ENCODE measurements at places on chromosomes 7 and 10.

GRCh38 chr10:5943536-5943935, 33.8 kb downstream of the IL15RA start:
- DNase-seq = no peak

DNA sequence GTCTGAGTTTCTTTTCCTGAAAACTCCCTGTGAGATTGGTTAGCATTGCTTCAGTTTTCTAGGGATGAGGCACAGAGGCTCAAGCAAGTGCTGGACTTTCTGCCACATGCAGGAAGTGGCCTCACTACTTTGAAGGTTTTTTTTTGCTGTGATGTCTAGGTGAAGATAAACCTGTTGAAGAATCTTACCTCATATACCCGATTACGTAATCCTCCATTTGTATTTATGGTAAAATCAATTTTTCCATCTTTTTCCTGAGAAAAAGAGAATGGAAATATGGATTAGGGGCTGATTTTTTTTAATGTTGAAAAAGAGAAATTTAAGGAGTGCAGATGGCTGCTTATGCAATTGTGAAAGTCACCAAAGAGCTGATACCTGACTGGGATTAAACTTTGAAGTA, 23.4 kb downstream of the CBLL1 start:
- no peak for DNase-seq

GRCh38 chr10:103671126-103671895, 177.8 kb downstream of the NEURL1 start:
- no peak for DNase-seq

- DNase-seq = no peak
These were observed 198.4 kb upstream of the KIAA1217 start for GRCh38 chr10:24010436-24010970.

DNA sequence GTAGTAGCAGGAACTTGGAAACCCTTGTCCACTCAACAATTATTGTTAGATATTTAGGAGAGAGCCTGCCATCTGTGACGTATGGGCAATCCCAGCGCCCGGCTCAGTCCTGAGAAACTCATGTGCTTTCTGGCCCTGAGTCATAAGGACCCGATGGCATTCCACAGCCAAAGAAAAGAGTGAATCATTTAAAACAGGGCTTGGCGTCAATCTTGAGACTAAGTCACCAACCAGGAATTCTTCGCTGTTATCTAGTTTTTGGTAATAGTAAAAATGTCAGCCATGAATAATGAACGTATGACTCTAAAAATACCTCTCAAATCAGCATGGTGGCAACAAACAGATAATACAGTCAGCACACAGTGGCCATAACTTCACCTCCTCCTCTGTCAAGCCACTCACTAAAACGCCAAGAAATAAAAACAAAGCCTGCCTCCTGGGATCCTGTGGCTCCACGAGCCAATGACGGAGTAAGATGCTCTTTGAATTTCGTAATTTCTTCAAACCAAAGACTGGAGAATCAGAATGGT, 140.8 kb downstream of the ADAM12 start:
- no peak for DNase-seq

DNA sequence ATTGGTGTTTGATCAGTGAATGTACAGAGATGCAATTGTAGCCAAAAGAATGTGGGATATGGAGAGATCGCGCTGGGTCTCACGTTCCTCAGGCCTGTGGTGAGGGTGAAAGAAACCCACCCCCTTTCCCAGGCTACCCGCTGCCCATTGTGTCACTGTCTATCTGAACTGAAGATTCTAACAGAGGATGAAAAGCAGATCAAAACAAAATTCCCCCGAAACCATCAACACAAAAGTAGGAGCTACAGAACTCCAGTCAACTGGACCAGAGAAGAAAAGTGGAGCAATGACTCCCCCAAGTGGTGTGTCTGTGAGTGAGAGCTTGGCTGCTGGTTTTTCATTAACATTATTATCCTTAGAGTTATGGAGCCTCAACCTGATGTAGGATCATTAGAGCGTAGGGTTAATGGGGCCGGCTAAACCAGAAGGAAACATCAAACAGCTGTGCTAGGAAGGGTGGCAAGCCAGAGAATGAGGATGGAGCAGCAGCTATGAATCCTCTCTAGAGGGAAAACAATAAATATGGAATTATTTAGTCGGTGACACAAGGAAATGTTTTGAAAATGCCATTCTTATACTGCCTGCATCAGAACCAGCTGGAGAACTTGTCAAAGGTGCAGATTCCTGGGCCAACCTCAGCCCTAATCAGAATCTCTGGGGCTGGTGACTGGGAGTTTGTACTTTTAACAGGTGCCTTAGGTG, 38.3 kb downstream of the AKR1B1 start:
- peak; percentile 37 for DNase-seq

DNA sequence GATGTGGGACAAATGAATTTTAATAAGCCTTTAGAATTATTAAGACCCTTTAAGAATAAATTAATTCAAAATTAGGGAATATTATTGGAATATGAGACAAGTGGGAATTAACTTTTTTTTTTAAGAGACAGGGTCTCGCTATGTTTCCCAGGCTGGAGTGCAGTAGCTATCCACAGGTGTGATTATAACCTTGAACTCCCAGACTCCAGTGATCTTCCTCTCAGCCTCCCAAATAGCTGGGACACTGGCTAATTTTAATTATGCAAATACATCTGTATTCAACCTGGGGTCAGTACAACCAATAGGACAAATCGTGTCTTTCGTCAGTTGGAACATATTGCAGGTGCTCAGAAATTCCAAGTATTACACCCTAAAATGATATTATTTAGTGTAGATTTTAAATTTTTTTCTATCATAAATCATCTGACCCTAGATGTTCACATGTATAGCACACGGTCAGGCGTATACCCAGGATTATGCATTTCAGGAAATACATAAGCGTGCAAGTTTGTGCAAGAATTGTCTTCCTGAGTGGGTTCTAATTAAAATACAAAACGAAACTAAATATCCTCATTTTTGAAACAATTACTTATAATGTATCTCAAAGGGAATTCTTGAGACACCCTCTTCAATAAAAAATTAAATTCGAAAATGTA, 1.2 kb downstream of the NT5C3A start:
- no peak for DNase-seq

GRCh38 chr7:128916643-128916915, 6.1 kb upstream of the KCP start:
- DNase-seq = no peak

GRCh38 chr10:74079936-74080590, 70.6 kb downstream of the AP3M1 start:
- DNase-seq = no peak

- DNase-seq = no peak
These were observed 274.2 kb downstream of the DOCK4 start for GRCh38 chr7:111931958-111932357.

DNA sequence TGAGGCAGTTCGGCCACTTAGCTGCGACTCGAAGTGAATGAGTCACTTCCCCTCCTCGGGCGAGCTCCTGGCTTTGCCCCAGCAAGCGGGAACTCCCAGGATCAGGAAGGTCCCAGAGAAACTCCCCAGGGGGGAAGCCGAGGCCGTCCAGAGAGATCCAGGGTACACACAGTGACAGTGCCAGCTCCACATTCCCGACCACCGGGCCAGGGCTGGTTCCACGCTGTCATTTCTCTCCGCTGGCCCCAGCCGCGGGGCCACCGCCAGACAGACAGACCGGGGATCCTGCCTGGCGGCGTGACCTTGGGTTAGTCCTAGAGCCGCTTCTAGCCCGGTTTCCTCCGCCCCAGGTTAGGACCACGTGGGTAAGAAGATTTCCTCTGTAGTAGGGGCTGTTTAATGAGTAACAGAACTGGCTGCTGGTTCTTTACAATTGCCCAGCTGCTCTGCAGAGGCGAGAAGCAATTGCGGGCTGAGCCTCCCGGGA, 463 bp upstream of the UPP1 start:
- peak; percentile 31 for DNase-seq
